ENCODE measurements at places on chromosomes 7 and 10.

- no peak for DNase-seq
These were observed 43.7 kb downstream of the ZNF273 start for GRCh38 chr7:64946772-64947171.

GRCh38 chr10:61986382-61986781 lies 84.9 kb downstream of the ARID5B start:
- DNase-seq, result no peak

- no peak for DNase-seq
These were observed 733 bp upstream of the ARL5B start for GRCh38 chr10:18658271-18659124.

DNA sequence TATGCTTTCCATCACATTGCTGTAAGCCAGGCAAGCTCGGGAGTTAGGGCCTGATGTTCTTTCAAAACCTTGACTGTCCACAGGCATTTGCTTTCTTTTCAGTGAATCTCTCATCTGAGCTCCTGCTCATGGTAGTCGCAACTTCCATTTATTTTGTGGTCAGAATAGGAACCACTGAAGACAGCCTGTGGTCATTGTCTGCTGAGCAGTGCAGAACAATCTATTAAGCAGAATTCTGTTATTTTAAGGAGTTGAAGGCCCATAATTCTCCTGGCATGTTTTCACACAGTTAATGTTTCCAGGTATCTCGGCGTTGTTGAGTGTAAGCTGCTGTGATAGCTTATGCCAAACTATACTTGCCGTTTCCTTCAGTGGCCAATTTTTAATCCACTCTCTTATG lies 491.1 kb upstream of the AKR1E2 start:
- no peak for DNase-seq

GRCh38 chr10:71346731-71347130 lies 27.7 kb downstream of the SLC29A3 start:
- DNase-seq, result no peak

- peak; percentile 75 for DNase-seq
These were observed 324.0 kb downstream of the WDR37 start for GRCh38 chr10:1380088-1380671.

DNA sequence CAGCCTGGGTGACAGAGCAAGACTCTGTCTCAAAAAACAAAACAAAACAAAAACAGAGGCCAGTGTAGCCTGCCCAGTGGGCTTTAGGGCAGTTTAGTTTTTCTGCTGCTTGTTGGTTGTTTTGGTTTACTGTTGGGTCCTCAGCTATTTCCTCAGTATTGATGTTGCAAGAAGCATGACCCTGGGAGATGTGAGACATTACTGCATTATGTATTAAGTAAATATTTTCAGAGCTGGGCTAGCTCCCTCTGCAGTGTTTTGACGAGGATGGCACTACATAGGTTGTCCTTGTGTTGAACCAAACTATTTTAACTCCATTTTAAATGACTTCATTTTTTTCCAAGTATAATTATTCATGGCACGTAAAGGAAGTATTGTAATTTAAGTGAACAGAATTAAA lies 4.8 kb downstream of the AKAP9 start:
- DNase-seq, result no peak

DNA sequence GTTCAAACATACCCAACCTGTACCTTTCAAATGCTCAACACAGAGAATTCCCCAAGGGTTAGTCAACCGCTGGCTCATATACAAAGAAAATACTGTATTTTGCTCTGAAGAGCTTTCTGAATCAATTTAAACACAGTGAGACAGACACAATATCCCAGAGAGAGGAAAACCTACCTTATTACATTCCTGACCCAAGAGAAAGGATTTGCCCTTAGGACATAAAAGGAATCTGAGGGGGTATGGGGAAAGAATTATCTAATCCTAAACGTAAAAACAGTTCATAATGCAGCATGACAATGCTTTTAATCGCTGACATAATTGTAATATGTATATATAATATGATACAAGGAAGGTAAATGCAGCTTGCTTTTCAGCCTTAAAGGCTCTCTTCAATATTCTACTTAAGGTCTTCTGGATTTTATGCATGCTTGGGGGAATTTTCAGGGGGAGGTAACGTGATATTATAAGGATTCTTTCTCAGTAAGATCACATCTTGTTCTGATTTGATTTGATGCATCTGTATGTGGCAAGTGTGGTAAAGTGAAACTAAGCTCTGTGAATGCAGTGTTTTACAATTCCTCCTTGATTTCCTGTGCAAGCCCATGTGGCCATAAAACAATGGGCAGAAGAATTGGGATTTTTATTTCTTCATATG lies 240.5 kb downstream of the GLI3 start:
- no peak for DNase-seq

GRCh38 chr7:40135317-40135610 lies 459 bp downstream of the SUGCT start:
- DNase-seq, result no peak

DNA sequence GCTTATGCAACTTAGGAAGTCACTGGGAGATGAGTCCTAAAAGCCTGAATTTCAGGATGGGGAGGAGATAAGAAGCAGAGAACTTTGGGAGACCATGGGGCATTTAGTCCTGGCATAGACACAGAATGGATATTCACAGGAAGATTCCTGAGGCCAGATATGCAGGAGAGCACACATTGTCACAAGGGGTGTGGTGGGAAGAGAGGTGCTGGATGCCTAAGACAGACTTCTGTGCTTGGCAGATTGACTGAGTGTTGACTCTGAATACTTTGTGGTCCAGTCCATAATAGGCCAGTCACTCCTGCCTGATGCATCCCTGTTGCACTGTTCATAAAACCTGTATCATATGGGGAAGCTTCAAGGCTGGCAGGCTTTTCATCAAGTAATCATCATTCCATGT lies 18.5 kb downstream of the SRI start:
- DNase-seq, result no peak

DNA sequence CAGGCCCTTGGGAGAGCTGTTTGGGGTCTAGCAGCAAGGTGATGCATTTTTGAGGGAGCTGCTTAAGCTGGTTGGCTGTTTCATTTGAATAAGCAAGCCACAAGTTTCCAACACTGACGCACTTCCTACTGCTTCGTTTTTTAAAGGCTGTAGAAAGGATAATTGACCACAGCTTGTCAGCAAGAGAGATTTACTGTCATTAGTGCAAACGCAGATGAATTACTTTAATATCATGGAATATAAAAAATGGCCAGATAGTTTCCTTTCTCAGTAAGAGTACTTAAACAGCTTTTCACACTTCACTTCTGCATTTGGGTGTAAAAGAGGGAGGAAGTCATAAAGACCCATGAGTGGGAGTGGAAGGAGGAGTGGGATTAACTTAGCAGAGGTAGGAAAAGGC lies 61.5 kb downstream of the FZD1 start:
- no peak for DNase-seq

- DNase-seq, result no peak
These were observed 138.3 kb upstream of the PALS2 start for GRCh38 chr7:24434972-24435371.

GRCh38 chr7:111229916-111230315 lies 139.0 kb downstream of the LRRN3 start:
- DNase-seq, result no peak

DNA sequence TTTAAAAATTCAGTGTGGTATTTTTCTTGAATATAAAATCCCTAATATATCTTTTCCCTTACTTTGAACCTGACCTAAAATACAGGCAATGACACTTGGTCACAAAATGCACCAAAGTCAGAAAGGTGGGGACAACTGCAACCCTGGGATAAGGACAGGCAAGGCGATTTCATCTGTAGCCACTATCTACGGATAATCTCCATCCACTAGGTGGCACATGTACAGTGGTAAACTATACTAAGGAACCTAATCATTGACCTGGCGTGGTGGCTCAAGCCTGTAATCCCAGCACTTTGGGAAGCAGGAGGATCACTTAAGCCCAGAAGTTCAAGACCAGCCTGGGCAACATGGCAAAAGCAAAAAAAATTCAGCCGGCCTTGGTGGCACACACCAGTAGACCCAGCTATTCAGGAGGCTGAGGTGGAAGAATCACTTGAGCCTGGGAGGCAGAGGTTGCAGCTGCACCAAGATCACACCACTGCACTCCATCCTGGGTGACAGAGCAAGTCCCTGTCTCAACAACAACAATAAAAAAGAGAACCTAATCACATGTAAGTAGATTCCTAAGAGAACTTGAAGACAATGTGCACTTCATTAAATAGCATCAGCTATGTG lies 98.9 kb downstream of the KMT2C start:
- no peak for DNase-seq

DNA sequence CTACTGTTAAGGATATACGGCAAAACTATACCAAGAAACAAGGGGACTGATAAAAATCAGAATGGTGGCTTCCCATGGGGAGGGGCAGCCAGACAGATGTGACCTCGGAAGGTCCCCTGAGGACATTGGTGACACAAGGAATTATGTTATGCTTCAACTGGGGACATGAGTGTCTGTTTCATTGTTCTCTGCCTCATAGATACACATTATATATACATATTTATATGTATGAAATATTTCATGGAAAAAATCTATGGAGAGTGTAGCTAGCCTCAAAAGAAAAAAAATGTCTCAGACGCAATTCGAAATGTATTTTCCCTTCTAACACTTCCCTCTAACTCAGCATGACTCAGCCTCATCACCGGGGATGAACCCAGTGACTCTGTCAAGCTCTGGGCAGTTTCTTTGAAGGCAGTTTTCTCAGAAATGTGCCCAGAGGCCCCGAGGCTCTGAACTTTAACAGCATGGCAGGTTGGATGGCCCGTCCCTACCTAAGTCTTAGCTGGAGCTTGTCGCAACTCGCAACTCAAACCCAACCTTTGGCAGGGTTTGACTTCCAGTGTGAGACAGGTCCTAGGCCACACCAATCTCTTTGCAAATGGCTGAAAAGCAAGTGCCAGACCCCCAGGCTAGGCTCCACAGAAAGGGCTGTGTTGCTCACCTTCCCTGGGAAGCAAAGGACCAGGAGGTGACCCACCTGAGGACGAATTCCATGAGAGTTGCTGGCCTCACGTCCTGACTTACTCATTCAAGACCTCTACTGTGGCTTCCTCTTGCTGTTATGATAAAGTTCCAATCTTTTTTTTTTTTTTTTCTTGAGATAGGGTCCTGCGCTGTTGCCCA lies 86.9 kb downstream of the CARD11 start:
- no peak for DNase-seq

DNA sequence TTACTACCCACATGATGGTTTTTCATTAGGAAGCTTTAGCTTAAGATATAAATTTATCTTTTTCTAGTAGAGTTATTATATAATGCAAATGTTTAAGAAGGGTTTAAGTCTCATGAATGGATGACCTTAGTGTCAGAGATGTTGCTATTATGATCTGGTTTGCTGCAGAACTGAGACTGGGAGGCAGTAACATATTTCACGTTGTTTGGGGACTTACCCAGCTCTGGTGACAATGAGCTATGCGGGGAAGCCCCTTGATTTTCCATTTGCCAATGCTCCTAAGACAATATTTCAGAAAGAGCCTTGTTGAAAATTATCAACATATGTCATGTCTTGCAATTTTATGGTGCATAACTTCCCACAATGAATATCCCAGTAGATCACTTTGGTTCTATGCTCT lies 754.6 kb downstream of the REEP3 start:
- no peak for DNase-seq

- DNase-seq, result no peak
These were observed 5.5 kb upstream of the H2AZ2 start for GRCh38 chr7:44853391-44853790.

DNA sequence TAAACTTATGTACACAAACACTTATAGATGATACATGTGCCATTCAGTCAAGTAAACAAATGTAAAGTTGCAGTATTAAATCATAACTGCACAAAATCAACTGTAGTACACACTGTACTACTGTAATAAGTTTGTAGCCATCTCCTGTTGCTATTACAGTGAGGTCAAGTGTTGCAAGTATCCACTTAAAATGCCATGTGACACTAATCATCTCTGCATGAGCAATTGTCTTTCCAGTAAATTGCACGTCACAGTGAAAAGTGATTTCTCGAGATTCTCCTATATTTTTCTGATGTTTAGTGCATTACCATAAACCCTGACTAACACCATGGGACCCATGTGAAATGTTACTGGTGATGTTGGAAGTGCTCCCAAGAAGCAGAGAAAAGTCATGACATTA lies 293.3 kb upstream of the SP4 start:
- DNase-seq, result no peak

GRCh38 chr7:64811767-64812166 lies 17.5 kb downstream of the ZNF138 start:
- no peak for DNase-seq

DNA sequence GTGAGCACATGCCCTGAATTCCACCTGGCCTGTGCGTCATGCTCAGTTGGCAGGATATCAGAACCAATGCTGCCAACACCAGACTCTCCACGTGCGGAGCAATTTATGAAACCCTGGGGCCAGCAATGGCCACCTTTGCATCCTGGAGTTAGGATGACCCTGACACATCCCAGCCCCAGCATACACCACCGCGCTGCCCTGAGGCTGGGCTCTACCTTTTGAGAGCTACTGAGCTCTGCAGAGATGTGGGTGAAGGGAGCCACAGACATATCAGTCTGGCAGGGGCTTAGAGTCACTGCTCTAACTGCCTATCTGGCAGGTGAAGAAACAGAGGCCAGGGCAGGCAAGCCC lies 41.9 kb downstream of the SYPL1 start:
- peak; percentile 64 for DNase-seq

GRCh38 chr7:105027176-105027853 lies 13.3 kb downstream of the KMT2E start:
- no peak for DNase-seq

GRCh38 chr7:142749218-142749993 lies at the start of gene PRSS1:
TSS of gene PRSS1 (plus strand) at chr7:142749472. CDS start at chr7:142749485, 13 bp downstream.
- DNase-seq, result peak; percentile 64

- DNase-seq, result no peak
These were observed 222.6 kb downstream of the HTR7 start for GRCh38 chr10:90635111-90635765.

- no peak for DNase-seq
These were observed 99.3 kb downstream of the CFAP58 start for GRCh38 chr10:104452977-104453376.

GRCh38 chr7:40721342-40721949 lies 586.6 kb downstream of the SUGCT start:
- DNase-seq, result no peak

DNA sequence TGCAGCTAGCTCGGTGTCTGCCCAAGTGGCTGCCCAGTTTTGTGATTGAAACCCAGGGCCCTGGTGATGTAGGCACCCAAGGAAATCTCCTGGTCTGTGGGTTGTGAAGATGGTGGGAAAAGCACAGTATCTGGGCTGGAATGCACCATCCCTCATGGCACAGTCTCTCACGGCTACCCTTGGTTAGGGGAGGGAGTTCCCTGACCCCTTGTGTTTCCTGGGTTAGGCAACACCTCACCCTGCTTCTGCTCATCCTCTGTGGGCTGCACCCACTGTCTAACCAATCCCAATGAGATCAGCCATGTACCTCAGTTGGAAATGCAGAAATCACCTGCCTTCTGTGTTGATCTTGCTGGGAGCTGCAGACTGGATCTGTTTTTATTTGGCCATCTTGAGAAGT lies 27.6 kb downstream of the GIMAP4 start:
- no peak for DNase-seq

DNA sequence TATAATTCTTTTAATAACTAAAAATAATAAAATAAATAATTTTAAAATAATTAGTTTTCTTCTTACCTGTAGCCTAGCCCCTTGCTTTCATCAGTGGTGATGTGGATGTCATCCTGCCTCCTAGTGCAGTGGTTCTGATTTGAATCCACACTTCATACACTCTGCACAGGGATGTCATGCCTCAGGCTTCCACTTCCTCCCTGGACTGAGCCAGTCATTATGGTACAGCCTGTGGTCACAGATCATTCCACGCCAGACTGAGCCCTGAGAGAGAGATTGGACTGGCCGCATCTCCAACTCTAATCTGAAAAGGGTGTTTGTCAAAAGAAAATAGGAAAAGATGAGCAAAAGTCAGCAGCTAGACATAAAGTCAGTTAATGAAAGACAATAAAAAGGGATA lies 436.2 kb upstream of the IGFBP3 start:
- DNase-seq, result no peak

GRCh38 chr7:609365-609764 lies 89.7 kb upstream of the PDGFA start:
- DNase-seq, result no peak

Data from osteocyte (in vitro differentiated cells).